CD4-positive, alpha-beta memory T cell (primary cell): ENCODE measurements at places on chromosomes 7 and 10. TPM values are rescaled to one million over a fixed set of nuclear protein-coding genes. Genes with fewer than 3 reads are reported as not detected.

GRCh38 chr7:69871886-69872569 lies 273.8 kb downstream of the AUTS2 start:
- DNase-seq = no peak

- no peak for DNase-seq
Measured at GRCh38 chr7:123498601-123499000, 35.8 kb downstream of the IQUB start.

Gene MBL2
- not detected for total RNA-seq

GRCh38 chr7:23093546-23093945 lies 12.0 kb upstream of the KLHL7 start:
- no peak for DNase-seq

Gene SFTPA1
- not detected for total RNA-seq

Gene LIPF
- total RNA-seq = not detected

DNA sequence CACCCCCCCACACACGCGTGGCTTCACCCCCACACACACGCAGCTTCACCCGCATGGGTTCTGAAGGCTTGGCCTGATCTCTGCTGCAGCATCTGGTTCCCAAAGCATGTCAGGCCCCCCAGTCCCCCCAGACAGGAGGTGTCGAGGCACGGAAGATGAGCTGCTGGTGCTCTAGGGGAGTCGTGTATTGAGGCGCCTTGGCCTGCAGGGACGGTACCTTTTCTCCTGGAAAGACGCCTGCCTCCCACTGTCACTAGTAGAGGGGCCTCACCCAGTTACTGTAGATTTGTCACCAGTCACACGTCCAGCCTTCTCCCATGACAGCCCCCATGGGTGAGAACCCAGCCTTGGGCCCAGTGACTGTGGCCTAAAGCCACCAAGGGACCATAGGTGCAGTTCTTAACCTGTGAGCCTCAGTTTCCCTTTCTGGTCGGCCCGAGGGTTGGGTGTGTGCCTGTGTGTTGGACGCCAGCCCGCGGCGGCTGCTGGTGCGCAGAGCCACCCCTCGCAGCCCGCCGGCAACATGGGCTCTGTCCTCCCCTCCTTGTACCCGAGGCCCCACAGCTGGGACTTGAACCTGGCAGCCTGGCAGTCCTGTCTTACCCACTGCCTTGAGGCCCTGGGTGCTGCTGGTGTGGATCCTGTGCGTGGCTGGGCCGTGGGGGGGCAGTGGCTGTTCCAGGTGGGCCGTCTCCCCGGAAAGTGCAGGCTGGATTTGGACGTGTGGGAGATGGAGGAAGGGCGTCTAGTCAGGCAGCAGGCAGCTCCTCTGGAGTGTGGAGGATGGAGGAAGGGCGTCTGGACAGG lies 81.7 kb downstream of the NKX6-2 start:
- no peak for DNase-seq

DNA sequence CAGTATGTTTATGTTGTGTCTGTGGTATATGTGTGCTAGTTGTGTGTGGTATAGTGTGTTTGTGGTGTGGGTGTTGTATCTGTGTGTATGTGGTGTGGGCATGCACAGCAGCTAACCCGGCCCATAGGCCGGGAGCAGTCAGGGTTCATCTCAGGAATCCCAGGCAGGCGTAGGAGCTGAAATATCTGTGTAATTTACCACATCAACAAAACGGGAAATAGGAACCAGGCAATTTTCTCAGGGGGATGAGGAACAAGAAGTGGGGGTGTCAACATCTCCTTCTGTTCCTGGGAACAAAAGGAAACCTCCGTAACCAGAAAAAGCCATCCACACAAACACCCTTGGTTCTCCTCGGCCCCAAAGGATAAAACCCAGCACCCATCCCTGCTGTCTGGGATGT lies 24.5 kb upstream of the ZNF488 start:
- no peak for DNase-seq

- DNase-seq = no peak
Measured at GRCh38 chr7:36441344-36442022, 51.8 kb downstream of the ANLN start.

GRCh38 chr7:157702311-157703023 lies 365.7 kb downstream of the DNAJB6 start:
- DNase-seq = no peak

- DNase-seq = no peak
Measured at GRCh38 chr10:3066317-3067117, 831 bp upstream of the PFKP start.

- DNase-seq = peak; percentile 37
Measured at GRCh38 chr10:33333260-33334101, 986 bp downstream of the NRP1 start.

Gene SPDYE2B
- not detected for total RNA-seq

Gene MYOF
- total RNA-seq = 2.2 TPM

- DNase-seq = no peak
Measured at GRCh38 chr10:127945948-127946711, 39.2 kb downstream of the PTPRE start.

- DNase-seq = no peak
Measured at GRCh38 chr10:71622616-71623015, 97.0 kb downstream of the C10orf105 start.

Gene LYZL1
- not detected for total RNA-seq

Gene AOAH
- total RNA-seq = 4.5 TPM

DNA sequence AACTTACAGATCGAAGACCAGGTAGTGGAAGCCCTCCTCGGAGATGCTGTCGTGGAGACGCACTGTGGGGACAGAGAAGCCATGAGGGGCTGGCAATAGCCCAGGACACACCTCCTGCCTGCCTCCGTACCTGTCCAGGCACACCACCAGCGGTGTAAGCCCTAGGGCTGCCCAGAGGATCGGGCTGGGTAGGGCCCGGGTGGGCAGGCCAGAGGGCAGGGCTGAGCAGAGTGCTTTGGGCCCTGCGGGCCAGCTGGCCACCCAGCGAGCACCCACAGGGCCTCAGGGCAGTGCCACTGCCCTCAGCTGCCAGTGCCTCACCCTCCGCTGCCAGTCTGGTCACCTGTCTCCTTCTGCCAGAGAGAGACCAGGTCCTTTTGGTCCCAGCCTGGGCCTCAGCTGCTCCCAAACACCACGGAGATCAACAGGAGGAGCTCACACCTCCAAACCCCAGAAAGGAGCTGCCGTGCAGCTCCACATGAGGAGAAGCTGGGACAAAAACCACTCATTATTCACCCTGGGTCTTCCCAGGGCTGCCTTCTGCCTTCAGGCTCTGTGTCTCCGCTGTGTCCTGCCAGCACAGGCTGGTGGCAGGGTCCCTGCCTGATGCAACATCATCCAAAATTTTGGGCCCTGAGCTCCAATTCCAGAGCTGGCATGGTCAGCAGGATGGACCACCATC lies 58.2 kb downstream of the YKT6 start:
- DNase-seq = no peak

Gene C10orf90
- not detected for total RNA-seq

Gene CSTF2T
- total RNA-seq = 39.0 TPM

DNA sequence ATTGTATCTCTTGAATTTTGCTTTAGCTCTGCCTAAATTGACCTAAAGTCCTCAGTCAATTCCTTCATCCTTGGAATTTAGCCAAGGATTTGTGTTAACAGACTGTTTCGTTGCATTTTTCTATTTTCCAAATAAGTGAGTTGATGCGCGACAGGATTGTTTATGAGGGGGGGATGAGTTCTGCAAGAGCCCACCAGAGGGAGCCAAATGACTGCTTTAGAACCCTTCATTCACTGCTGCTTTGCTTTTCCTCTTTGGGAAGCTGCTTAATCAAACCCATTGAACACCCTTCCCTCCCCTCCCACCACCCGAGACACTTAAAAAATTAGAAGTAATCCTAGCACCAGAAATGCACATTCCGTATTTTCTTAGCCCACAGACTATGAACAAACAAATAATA lies 33.7 kb upstream of the PTF1A start:
- peak; percentile 22 for DNase-seq

- peak; percentile 33 for DNase-seq
Measured at GRCh38 chr10:16995867-16996529, 133.6 kb downstream of the CUBN start.

DNA sequence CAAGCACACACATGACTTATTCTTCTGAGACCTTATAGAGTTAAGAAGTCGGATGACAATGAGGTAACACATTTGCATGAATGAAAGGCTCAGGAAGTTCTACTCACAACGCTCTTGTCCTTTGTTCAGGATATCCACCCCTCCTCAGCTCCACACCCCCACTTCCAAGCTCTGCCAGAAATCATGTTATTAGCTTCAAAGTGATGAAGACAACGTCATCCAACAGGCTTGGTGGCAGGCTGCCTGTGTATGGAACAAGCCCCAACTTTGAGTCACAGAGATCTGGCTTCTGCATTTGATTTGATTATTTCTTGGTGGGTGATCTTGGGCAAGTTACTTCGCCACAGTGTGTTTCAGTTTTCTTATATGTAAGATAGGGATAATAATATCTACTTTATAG lies 12.4 kb upstream of the BMPER start:
- no peak for DNase-seq

Gene PDLIM1
- 0.90 TPM for total RNA-seq

Gene MPP7
- 28.1 TPM for total RNA-seq

GRCh38 chr10:101646364-101646763 lies 48.6 kb downstream of the FBXW4 start:
- DNase-seq = no peak

Gene TAS2R3
- 5.6 TPM for total RNA-seq

GRCh38 chr7:132656846-132657776 lies 80.8 kb upstream of the PLXNA4 start:
- DNase-seq = no peak

GRCh38 chr10:90089719-90090118 lies 388.3 kb downstream of the KIF20B start:
- DNase-seq = no peak

Gene PRKRIP1
- 47.6 TPM for total RNA-seq

GRCh38 chr10:121404611-121405010 lies 193.6 kb downstream of the FGFR2 start:
- DNase-seq = no peak

DNA sequence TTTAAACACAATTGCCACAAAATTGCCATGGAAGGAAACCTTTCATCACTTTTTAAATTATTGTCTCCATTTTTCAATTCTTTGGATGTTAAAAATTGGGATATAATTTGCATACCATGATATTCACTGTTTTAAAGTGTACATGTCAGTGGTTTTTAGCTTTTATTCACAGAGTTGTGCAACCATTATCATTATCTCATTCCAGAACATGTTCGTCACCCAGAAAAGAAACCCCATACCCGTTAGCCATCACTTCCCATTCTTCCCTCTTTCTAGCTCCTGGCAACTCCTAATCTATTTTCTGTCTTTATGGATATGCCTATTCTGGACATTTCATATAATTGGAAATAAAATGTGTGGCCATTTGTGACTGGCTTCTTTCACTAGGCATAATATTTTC lies 260.3 kb upstream of the FERD3L start:
- DNase-seq = no peak

- no peak for DNase-seq
Measured at GRCh38 chr7:103919272-103919868, 70.1 kb downstream of the RELN start.

DNA sequence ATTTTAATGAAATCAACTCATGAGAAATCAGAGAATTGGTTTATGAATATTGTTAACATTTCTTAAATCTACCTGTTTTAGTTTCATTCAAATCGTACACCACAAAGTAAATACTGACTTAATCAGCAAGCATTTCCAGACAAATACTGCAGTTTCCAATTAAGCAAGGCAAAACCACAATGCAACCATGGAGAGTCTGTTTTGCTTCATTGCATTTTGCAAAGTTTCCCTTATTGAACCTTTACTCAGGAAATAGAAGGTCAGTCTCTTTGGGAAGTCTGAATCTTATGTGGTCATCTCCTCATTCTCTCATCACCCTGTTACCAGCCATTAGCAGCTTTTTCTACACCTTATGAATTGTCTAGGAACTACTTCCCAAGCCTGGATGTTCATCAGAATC lies 400.5 kb downstream of the IPMK start:
- DNase-seq = no peak

GRCh38 chr7:153193144-153193595 lies 433.6 kb downstream of the ACTR3B start:
- DNase-seq = no peak

- no peak for DNase-seq
Measured at GRCh38 chr7:51633006-51633405, 316.4 kb upstream of the COBL start.

Gene KNDC1
- total RNA-seq = 0.87 TPM

Gene CPVL
- 1.3 TPM for total RNA-seq

- no peak for DNase-seq
Measured at GRCh38 chr10:86310702-86311101, 55.9 kb downstream of the GRID1 start.

- no peak for DNase-seq
Measured at GRCh38 chr7:111787741-111788140, 225.4 kb upstream of the IMMP2L start.

DNA sequence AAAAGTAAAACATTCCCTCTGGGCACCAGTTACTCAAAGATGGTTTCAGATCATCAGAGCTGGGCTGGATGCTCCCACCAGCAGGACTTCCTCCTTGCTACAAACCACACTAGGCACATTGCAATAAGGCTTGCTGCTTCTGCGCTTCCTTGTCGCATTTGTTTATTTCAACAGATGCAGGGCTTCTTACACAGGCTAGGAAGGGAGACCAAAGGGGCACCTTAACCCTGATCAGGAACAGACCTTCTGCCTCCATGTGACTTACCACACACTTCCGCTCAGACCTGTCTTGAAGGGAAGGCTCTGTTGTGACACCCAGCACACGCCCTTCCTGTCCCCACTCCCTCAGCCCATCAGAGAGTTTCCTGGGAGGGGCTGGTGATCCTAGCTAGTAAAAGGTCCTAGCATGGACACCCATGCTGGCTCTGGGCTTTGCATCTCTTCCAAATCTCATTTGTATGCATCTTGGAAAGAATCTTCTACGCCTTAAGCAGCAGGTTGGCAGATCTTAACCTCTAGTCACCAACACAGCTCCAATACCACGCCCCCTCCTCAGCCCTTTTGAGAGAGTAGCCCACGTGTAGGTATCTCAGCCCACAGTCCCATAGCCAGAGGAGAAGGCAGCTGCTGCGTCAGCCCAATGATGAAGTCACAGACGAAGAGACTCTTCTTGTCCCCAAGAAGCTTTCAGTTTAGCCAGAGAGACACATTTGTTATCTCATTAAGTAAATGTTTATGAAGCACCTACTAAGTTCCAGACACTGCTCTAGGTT lies 47.1 kb upstream of the SVIL start:
- peak; percentile 86 for DNase-seq
